ENCODE measurements at places on chromosomes 3 and 15. TPM values are rescaled to one million over a fixed set of nuclear protein-coding genes. Genes with fewer than 3 reads are reported as not detected.

The SOX14 gene
- total RNA-seq: not detected

The MLF1 gene
- 5.0 TPM for total RNA-seq

The EPB42 gene
- total RNA-seq: not detected

The CLRN1 gene
- total RNA-seq: not detected

The DUOX1 gene
- total RNA-seq: 16.9 TPM

The HIGD2B gene
- not detected for total RNA-seq

The CHMP2B gene
- 45.5 TPM for total RNA-seq

The EAF2 gene
- total RNA-seq: 2.5 TPM

The ATP2B2 gene
- not detected for total RNA-seq

The LRRC34 gene
- not detected for total RNA-seq

The ADGRG7 gene
- not detected for total RNA-seq

The NOX5 gene
- total RNA-seq: 1.4 TPM

The MYRIP gene
- 0.19 TPM for total RNA-seq

The DAZL gene
- total RNA-seq: not detected

The ACP3 gene
- not detected for total RNA-seq

The SPINK8 gene
- not detected for total RNA-seq

The CFAP44 gene
- total RNA-seq: 4.0 TPM

The FRMD4B gene
- total RNA-seq: 39.0 TPM

The PIF1 gene
- 8.1 TPM for total RNA-seq

The APOD gene
- 0.83 TPM for total RNA-seq

The PLA1A gene
- total RNA-seq: not detected

The MYEF2 gene
- total RNA-seq: 27.6 TPM

The WWTR1 gene
- total RNA-seq: 54.9 TPM
